ENCODE measurements at places on chromosomes 7 and 10.

DNA sequence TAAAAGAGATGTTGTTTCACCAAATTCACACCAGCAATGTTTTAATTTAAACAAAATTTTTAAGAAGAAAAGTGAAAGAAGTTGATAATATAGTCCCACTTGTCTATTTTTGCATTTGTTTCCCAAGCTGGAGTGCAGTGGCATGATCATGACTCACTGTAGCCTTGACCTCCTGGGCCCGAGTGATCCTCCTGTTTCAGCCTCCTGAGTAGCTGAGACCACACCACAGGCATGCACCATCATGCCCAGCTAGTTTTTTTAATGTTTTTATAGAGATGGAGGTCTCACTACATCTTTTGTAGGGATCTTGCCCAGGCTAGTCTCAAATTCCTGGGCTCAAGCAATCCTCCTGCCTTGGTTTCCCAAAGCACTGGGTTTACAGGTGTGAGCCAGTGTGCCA is 14.1 kb upstream of the NDUFA5 start:
- no peak for DNase-seq

- no peak for DNase-seq
Measured at GRCh38 chr10:124150807-124151417, 57.5 kb upstream of the CHST15 start.

- no peak for DNase-seq
Measured at GRCh38 chr10:44971935-44972757, 6.5 kb downstream of the DEPP1 start.

DNA sequence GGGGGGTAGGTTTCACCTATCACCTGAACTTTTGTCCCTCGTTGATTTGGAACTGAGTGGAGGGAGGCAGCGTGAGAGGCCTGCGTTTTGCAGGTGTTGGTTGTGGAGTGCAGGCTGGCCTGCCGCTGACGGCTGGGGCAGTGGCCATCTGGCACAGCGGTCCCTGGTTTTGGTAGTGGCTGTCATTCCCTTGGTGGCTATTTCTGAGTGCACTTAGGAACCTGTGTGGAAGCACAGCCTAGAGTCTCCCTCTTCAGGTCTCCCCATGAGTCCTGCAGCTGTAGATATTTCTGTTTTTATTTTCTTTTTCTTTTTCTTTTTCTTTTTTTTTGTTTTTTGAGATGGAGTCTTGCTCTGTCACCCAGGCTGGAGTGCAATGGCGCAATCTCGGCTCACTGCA is 129.2 kb downstream of the CUL2 start:
- DNase-seq = no peak

- no peak for DNase-seq
Measured at GRCh38 chr7:151271699-151272355, 23.3 kb upstream of the SMARCD3 start.

DNA sequence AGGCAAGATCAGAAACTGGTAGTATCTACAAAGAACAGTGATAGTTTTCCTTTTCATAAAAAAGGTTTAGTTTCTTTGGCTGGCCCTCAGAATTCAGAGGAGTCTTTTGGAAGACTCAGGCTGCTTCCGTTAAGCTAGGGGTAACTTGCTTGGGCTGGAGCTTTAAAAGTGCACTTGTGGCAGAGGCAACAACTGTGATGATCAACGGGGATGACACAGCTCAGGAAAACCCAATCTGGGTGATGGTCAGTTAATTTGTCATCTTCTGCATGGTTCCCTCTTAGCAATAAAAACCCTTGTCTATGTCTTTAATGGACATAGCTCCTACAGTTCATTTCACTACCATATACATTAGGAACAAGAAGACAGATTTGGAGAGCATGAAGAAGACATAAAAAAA is 46.7 kb downstream of the SGMS1 start:
- DNase-seq = no peak

GRCh38 chr10:90912854-90913479 is 7.9 kb downstream of the ANKRD1 start:
- no peak for DNase-seq

All from NCI-H1092 (cell line).